ENCODE measurements at places on chromosomes 7 and 10.

- DNase-seq, result peak; percentile 96
These were observed 220.0 kb upstream of the KCND2 start for GRCh38 chr7:120052884-120053382.

GRCh38 chr7:39606941-39607340 lies 16.4 kb upstream of the RALA start:
- DNase-seq, result no peak

GRCh38 chr10:48658243-48658974 lies 26.3 kb upstream of the WDFY4 start:
- DNase-seq, result peak; percentile 29

DNA sequence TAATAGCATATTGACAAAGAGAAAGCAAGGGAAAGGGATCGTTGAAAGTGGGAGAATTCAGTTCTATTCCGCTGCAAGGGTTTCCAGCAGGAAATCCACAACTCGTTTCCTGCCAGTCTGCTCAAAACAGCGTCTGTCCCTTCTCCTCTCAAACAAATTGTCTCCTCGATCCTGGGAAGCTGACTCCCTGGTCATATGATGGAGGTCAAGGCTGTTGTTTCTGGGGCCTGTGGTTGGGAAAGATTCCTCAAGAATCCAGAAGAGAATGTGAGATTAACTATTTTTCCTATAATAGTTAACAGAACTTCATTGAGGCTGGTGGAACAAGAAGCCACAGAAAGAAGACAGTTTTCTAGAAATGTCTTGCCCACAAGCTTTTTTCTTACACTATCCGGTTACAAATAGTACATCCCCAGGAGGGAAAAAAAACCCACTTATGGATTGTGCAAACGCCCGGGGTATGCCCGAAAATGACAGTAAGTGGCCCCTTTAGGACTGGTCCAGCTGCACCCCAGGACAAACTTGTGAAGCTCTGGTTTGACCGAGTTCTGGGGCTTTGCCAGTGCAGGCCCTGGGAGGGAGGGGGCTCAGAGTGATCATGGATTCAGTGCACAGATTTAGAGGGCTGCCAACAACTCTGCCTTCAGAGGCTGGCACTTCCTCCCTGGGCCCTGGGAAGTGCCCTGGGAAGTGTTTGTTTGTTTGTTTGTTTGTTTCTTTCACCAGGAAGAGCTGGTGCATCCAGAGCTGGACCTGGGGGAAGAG lies 49.4 kb upstream of the CTBP2 start:
- peak; percentile 53 for DNase-seq

- DNase-seq, result no peak
These were observed 346.4 kb downstream of the PCLO start for GRCh38 chr7:82816272-82816671.

- DNase-seq, result no peak
These were observed 9.5 kb downstream of the GHRHR start for GRCh38 chr7:30973292-30973691.

DNA sequence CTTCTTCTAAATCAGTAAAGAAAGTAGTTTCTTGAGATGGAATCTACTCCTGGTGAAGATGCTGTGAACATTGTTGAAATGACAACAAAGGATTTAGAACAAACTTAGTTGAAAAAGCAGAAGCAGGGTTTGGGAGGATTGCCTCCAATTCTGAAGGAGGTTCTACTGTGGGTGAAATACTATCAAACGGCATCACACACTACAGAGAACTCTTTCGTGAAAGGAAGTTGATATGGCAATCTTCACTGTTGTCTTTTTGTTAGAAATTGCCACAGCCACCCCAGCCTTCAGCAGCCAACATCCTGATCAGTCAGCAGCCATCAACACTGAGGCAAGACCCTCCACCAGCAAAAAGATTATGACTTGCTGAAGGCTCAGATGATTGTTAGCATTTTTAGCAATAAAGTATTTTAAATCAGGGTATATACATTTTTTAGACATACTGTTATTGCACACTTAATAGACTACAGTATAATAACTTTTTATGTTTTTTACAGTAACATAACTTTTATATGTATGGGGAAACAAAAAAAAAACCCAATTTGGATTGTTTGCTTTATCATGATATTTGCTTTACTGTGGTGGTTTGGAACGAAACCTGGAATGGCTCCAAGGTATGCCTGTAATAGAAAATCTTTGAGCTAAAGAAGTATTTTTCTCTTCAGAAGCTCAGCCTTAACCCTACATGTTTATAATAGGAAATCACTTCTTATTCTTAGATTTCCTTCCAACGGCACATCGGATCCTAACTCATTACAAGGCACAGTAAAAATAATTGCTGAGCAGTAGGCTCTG lies 257.3 kb downstream of the LRMDA start:
- DNase-seq, result peak; percentile 18

DNA sequence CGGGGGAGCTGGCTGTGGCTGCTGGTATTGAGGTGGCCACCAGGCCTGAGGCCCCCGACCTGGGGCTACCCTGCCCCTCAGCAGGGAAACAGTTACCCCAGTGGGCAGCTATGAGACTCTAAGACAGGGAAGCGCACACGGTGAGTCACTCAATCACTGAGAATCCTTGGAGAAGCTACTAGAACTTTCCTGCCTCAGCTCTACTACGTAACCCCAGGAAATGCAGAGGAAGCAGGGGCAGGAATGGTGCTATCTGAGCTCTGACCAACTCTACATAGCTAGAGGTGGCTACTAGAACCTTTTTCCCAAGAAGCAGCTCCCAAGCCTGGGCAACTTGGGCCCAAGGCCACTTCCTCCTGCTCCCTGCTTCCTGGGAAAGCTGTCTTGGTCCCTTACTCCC lies 11.8 kb downstream of the DNAJB12 start:
- no peak for DNase-seq

- peak; percentile 3 for DNase-seq
These were observed 136.4 kb upstream of the FGFR2 start for GRCh38 chr10:121734589-121735045.

DNA sequence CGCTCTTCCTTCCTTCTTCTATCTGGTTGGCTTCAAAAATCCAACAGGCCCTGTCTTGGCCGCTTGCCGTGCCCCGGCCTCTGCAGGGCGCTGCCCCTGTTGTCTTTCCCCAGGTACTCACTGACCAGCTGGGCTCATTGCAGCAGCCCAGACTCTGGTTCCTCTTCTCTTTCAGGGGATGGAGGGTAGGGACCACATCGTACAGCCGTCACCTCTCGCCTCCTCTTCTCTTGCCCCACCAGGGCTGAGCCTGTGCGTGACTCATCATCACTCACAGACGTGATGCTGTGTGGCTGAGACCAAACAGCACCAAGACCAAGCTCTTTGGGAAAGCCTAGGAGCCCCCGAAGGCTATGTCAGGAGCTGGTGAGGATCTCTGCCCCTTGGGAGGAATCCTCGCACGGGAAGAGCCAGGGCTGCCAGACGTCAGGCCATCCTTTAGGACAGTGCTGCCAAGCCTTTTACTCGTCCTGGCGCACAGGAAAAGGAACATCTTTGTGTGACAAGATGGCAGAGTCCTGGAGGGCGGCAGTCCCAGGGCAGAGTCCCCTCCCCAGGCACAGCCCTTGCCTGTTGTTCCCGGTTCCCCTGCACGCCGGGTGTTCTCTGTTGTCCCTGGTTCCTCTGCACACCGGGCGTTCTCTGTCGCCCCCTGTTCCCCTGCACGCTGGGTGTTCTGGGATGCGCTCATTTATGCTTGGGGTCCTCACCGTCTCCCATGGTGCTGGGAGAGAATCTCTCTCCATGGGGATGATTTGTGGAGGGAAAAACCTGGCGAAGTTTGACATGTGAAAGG lies 188.5 kb upstream of the SHH start:
- DNase-seq, result no peak

GRCh38 chr7:92057375-92057774 lies 76.9 kb downstream of the CYP51A1 start:
- DNase-seq, result no peak

DNA sequence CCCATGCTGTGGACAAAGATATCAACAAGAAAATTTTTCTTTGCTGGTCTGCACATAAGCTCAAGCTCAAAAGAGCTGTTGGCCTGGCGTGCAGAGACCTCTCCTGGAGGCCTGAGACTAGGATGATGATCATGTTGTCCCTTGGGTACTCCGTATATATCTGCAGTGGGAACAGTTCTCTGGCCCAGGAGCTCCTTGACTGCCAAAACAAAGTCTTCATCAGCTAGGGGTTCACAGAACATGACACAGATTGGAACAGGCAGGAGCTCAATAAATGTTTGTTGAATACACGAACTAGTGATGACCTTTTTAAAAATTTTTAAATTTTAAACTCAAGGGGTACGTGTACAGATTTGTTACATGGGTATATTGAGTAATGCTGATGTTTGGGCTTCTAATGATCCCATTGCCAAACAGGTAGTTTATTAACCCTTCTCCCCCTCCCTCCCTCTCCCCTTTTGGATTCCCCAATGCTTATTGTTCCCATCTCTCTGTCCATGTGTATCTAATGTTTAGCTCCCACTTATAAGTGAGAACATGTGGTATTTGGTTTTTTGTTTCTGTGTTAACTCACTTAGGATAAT lies 49.1 kb downstream of the ZNF783 start:
- DNase-seq, result no peak

DNA sequence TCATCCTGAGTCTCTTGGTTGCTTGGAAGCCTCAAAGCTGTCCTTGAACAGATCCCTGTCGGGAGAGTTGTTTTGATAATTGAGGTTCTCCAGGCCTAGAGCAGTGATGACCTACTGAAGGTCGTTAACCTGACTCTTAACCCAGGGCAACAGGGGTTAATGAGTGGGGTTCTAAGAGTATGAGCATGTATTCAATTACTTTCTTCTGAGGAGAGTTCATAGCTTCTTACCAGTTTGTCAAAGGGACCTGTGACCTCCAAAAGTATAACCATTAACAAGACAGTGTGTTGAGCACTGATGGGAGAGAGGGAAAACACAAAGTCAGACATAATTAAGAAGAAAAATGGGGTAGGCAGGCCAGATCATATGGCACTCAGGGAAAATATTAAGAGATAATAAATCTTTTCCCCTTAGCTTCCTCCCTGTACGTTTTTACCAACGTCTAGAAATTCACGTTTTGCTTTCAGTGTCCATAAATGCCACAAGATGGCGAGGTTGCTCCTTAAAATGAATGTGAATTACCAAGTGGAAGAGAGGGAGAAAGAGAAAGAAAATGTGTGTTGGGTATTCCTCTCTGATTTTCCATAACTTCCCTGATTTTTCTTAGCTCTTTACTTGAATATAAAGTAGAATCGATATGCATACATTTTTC lies 97.6 kb downstream of the SUGCT start:
- peak; percentile 67 for DNase-seq

DNA sequence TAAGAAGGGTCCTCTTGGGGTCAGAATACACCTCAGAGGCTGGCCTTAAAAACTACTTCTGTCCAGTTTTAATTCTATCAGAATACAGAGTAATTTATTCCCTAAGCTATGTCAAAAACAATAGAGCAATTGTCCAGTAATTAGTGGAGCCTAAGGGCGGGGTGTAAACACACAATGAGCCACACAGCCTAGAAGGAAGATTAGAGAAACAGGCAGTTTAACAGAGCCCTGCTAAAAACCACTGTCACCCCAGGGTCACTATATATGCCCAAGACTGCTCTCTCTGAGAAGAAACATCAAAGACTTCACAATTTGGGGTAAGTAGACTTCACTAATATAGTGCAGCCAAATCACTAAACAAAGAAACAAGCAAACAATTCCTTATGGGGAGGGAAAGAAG lies 27.2 kb upstream of the WNT2 start:
- DNase-seq, result no peak

GRCh38 chr10:118521415-118522117 lies 73.9 kb downstream of the PRLHR start:
- no peak for DNase-seq

- no peak for DNase-seq
These were observed 188.3 kb downstream of the DGKB start for GRCh38 chr7:14714161-14714728.

DNA sequence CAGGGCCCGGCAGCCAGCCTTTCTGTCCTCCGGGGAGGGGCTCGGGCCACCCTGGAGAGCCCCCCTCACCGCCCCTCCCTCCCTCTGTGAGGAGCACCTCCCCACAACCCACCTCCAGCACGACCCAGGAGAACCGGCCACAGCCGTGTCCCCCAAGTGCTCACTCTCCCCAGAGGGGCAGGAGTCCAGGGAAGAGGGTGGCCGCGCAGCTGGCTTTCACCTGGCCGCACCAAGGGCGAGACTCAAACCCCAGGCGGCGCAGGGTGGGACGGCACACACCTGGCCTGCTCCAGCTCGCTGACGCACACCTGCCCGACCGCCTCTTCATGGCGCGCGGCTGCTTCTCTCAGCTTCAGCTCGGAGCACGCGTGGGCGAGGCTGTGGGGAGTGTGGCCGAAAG lies 73.4 kb downstream of the CFAP46 start:
- no peak for DNase-seq

DNA sequence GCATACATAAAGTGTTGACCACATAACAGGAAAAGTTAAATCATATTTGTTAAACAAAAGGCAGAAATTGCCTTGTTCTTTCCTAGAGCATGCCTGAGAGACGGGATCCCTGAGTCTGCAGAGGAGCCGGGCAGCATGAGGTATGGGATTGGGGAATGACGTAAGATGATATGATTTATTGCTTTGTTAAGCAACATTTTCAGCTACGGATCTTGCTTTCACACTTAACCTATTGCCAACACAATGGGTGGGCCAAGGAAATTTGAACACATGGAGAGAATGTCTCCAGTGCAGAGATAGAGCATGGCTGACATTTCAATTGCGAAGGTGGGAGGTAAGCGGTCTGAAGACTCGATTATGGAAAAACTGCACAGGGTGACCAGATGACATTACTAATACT lies 76.7 kb downstream of the EMX2 start:
- no peak for DNase-seq

DNA sequence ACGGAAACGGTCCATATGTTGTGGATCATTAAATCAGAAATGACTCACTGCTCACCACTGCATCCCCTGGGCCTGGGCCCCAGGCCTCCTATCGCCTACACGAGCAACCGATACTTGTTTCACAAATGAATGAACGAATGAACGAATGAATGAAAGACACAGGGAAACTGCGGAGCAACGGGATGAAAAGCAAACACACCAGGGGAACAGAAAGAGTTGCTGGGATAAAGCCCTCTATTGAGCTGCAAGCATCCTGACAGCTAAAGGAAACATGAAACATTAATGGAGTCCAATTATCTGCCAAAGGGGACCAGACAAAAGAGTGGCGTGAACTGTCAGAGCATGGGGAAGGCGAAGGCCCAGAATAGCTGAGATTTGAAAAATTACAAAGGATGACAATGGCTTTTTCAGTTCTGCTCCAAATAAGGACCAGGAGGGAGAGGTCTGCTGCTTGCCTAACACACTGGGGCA lies 92.1 kb downstream of the GRB10 start:
- no peak for DNase-seq

DNA sequence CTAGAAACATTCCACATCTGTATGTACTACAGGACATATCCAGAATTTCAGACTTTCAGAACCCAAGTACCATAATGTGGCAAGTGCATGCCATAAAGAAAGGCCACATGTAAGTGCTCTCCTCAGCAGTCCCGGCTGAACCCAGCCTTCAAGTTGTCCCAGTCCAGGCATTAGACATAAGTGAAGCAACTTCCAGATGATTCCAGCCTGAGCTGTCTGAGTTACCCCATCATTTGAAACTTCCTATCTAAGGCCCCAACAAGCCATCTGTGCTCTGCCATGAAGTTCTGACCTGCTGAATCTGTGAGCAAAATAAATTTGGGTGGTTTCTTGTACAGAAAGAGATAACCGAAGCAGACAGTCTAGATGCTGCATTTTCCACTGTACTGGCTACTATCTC lies 218.8 kb downstream of the IPMK start:
- no peak for DNase-seq

- no peak for DNase-seq
These were observed 19.5 kb downstream of the TRIM56 start for GRCh38 chr7:101104799-101105198.

GRCh38 chr7:36686499-36686898 lies 37.8 kb downstream of the AOAH start:
- DNase-seq, result no peak

GRCh38 chr7:123401295-123401694 lies 133.1 kb downstream of the IQUB start:
- no peak for DNase-seq
